Epithelial cell of proximal tubule (primary cell): ENCODE measurements at places on chromosomes 11 and 22. TPM values are rescaled to one million over a fixed set of nuclear protein-coding genes. Genes with fewer than 3 reads are reported as not detected.

GRCh38 chr22:23072911-23073491 lies 2.7 kb downstream of the GNAZ start:
- DNase-seq, result no peak

DNA sequence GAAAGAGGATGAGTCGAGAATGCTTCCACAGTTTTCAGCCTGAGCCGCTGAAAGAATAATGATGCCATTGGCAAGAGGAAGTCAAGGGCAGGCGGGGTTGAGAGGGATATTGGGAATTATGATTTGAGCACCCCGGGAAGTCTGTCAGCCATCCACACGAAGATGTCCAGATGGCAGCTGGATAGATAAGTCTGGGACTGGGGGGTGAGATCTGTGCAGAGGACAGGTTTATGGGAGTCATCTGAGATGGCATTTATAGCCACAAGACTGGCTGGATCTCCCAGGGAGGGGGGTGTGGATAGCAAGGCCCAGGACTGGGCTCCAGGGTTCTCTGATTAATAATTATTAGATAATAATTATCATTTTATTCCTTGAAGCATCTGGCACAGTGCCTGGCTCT lies 5.1 kb upstream of the STIP1 start:
- no peak for DNase-seq

The CCS gene
- total RNA-seq, result 19.4 and 22.1 TPM in 2 replicates

- no peak for DNase-seq
Measured at GRCh38 chr22:39148727-39149535, 3.5 kb downstream of the CBX7 start.

The ZNF214 gene
- 1.1 and 1.5 TPM in 2 replicates for total RNA-seq

DNA sequence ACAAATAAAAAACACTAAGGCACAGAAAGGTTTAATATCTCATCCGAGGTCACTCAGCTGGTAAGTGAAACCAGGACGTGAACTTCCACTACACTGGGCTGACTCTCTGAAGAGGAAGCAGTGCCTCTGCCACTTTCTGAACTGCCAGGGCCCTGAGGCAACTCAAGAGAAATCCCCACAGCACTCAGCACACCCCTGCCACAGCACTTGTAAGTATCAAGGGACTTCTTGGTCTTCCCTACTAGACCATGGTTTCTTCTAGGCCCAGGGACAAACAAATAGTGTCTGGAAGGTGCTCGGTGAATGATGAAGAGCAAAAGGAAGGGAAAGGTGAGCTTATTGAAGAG lies 49.7 kb downstream of the RPL27A start:
- DNase-seq, result no peak

The MMP3 gene
- total RNA-seq, result not detected in 2 replicates

GRCh38 chr11:65112546-65113360 lies 1.1 kb downstream of the TM7SF2 start:
- DNase-seq, result no peak

DNA sequence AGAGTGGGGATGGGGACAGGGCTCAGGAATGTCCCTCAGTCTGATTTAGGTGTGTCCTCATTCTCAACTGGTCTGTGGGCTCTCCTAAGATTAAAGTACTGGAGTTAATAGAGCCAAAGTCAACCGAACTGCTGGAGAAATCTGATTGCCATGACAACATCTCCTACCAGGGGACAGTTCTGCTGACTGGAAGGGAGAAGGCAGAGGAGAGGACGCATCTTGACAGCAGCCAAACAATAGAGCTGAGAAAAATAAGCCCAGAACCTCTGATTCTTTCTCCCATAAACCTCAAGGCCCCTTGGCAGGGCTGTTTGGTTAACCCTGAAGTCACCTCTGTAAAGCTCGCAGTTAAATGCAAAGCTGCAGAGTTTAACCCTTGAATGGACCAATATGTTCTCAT lies 2.8 kb downstream of the KCTD14 start:
- DNase-seq, result no peak

GRCh38 chr22:30650508-30651116 lies 15.0 kb downstream of the SLC35E4 start:
- DNase-seq, result no peak

DNA sequence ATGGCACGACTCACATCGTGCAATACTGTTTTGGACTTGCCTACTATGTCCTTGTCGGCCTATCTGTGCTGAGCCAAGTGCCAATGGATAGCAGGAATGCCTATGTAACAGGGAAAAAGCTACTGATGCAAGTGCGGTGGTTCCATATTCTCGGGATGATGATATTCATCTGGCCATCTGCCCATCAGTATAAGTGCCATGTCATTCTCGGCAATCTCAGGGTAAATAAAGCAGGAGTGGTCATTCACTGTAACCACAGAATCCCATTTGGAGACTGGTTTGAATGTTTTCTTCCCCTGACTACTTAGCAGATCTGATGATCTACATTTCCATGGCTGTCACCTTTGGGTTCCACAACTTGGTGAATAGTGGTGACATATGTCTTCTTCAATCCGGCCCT lies 20.1 kb downstream of the OOSP3 start:
- DNase-seq, result no peak

GRCh38 chr22:30675436-30675835 lies 7.8 kb upstream of the DUSP18 start:
- DNase-seq, result no peak

DNA sequence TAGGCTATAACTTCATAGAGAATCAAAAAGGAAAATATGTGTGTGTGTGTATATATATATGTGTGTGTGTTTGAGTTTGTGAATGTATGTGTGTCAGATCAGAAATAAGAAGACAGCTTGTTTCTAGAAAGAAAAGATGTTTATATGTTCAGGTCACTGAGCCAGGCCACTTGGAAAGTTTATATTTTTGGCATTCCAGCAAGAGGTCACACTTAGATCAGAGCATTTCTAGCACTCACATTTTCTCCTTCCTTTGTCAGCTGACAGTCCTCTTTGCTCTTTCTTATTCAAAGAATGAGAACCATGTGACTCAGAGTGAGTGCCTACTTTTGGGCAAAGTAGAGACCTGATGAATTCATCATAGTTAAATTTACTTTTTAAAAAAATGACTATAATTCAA lies 22.9 kb downstream of the RAB38 start:
- no peak for DNase-seq

DNA sequence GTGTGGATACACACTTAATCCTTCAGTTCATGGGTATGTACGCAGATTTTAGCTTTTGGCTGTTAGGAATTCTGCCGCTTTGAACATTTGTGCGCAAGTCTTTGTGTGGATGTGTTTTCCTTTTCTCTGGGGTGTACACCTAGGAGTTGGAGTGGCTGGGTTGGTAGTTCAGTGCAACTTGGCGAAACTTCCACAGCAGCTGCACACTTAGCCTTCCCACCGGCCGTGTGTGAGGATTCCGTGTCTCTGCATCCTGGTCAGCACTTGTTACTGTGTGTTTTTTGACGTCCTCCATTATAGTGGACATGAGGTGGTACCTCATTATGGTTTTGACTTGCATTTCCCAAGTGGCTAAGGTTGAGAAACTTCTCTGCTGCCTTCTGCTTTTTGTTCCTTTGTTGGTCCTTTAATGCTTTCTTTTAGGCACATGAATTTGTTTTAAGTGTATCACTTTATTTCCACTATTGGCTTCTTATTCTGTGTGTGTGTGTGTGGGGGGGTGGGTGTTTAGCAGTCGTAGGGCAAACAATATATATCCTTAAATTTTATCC lies 72.1 kb upstream of the SLC25A18 start:
- no peak for DNase-seq

The LRRN4CL gene
- total RNA-seq, result not detected in 2 replicates

The CRYBB2 gene
- 0.14 TPM in 1 of 2 replicates, not detected in the other for total RNA-seq

The HSPA8 gene
- 1,872 and 3,297 TPM in 2 replicates for total RNA-seq

DNA sequence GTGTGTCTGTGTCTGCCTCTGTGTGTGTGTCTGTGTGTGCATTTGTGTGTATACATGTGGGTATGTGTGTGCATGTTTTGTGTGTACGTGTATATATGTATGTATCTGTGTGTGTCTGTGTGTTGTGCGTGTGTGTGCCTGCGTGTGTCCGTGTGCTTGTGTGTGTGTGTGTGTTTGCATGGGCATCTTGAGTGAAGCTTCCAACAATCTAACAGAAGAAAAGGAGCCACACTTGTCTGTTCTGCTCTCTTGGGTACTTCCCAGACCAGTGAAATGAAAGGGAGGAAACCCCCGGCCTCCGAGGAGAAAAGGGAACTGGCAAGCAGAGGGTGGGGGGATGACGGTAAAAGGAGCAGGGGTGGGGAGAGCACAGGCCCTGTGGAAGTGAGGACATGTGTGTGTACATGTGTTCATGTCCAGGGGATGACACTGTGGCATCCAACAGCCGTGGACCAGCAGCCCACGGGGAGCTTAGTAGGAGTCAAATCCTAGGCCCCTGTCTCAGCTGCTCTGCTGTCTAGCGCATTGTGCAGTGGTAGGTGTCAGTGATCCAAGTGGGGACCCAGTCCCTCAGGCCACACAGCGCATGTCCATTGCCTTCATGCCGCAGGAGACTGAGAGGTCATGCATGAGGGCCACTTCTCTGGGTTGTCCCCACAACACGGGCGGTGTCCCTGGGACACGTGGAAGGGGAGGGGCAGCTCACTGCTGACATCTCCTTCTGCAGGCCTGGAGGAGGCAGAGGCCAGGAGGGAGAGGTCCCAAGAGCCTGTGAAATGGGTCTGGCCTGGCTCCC lies 8.1 kb downstream of the CSF2RB start:
- DNase-seq, result no peak

The ANKK1 gene
- total RNA-seq, result 0.17 TPM in 1 of 2 replicates, not detected in the other

The DEUP1 gene
- 0.36 and 0.69 TPM in 2 replicates for total RNA-seq

The BTBD18 gene
- not detected in 2 replicates for total RNA-seq
